Putamen (tissue), 1 donor: ENCODE measurements at places on chromosomes 13 and 19.

GRCh38 chr13:20217168-20217567 is 15.0 kb downstream of the GJB6 start:
- no peak for DNase-seq

DNA sequence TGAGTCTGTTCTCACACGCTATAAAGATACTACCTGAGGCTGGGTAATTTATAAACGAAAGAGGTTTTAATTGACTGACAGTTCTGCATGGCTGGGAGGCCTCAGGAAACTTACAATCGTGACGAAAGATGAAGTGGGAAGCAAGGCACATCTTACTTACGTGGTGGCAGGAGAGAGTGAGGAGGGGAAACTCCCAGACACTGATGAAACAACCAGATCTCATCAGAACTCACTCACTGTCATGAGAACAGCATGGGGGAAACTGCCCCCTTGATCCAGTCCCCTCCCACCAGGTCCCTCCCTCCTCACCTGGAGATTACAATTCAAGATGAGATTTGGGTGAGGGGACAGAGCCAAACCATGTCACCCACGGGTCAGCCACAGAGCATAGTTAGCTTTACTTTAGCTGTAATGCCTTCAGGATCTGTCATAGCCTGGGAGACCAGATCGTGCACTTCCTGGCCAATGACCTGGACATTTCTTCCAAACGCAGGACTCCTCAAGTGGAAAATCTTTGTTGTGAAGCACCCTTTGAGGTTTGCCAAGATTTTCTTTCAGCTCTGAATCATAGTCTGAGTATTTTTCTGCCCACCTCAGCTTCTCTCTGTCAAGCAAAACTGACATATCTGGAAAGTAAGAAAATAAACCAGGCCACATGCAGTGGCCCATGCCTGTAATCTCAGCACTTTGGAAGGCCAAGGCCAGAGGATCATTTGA is 25.2 kb upstream of the HIF3A start:
- no peak for DNase-seq

DNA sequence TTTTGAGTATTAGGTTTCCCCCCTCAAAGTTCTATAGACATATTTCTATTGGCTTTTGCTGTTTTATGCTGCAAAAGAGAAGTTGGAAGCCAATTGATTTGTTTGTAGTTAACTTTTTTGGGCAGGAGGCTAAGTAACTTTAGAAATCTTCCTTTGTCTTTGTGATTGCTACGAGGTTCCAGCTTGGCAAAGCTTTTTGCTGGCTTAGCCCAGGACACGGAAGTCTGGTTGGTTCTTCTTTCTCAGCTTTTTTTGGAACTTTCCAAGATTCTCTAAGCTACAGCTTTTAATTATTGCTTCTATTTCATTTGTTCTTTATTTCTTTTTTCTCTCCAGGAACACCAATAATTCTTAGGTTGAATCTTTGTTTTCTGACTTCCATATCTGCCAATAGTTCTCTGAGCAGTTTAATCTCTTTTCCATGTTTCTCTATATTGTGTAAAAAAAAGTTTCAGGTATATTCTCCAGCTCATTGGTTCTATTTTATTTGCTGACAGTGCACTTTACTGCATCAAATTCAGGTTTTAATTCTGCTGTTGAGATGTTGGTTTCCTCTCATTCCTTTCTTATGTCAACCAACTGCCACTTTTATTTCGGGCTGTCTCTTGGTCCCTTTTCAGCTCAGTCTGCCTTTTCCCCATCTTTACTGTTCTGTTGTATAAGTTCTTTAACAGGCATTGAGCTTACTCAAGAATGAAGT is 27.8 kb downstream of the MBNL2 start:
- DNase-seq = no peak

DNA sequence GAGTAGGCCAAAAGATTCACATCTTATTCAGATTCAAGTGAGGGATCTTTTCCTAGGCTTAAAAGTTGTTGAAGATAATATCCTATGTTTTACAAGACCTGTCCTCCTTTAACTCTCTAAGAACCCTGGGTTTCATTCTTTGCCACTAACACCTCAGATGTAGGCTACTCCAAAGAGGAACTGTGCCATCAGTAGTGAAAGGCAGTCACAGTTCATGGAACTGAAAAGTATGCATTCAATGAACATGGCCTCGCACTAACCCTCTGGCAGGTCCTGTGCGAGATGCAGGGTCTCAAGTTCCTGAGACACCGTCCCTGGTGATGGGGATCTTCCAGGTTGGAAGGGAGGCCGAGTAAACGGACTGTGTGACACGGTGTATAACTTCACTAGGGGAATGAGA is 4.3 kb downstream of the LGALS14 start:
- no peak for DNase-seq

- no peak for DNase-seq
Observed at GRCh38 chr19:47005164-47005641, 14.4 kb upstream of the NPAS1 start.
